ENCODE measurements at places on chromosomes 2 and 18.
A peak's percentile ranks its signal among the peaks of the same experiment; 100 is the strongest.

DNA sequence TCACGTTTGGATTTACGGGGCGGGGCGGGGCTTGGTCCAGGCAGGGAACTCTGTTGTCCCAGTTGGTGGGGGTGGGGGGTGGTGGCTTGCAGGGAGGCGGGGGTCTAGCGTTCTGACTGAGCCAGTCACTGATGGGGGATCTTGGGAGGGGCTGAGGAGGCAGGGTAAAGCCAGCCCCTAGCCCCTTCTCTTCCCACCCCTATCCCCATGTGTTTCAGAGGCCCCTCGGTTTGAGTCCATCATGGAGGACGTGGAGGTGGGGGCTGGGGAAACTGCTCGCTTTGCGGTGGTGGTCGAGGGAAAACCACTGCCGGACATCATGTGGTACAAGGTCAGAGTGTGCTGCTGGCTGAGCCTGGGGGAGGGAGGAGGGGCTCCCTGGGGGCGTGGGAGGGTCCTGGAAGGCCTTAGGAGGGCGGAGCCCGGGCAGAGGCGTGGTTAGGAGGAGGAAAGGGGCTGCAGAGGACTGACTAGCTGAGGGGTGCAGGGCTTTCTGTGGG, 22.0 kb upstream of the GMPPA start:
- no peak for DNase-seq

DNA sequence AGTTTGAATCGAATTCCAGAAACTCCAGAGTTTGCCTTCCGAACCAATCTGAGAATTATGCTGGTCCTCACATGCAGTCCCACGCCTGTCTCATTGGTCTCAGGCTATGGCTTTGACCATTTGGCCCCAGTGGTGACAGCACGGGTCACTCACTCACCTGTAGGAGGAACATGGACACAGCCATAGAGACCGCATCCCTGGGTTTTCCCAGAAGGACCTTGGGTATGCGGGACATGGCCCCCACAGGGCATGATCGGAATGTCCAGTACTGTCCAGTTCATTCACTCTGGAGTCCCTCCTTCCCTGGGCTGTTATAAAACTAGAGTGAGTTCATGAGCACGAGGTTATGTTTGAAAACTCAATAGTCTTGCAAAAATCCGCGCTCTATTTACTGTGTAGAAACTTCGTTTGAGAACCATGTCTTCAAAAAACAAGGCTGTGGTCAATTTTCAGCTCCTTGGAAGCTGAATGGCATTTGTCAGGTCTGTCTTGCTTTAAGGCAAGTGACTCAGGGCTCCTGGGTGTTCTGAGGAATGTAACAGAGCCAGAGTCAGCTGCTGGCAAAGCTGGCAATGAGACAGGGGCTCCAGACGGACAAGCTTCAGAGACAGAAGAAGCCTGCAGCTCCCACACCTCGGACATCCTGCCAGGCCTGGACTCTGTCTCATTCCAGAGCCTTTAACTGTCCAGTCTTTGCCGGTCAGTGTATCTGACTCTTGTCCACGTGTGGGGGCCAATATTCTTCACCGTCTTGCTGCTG, 86.7 kb upstream of the TMEM18 start:
- DNase-seq = no peak

DNA sequence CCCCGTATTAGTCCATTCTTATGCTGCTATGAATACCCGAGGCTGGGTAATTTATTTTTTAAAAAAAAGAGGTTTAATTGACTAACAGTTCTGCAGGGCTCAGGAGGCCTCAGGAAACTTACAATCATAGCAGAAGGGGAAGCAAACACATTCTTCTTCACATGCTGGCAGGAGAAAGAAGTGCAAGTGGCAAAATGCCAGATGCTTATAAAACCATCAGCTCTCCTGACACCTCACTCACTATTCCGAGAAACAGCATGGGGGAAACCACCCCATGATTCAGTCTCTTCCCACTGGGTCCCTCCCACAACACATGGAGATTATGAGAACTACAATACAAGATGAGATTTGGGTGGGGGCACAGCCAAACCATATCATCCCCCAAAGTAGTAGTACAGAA, 2148.5 kb upstream of the PIK3C3 start:
- peak; percentile 16 for DNase-seq

DNA sequence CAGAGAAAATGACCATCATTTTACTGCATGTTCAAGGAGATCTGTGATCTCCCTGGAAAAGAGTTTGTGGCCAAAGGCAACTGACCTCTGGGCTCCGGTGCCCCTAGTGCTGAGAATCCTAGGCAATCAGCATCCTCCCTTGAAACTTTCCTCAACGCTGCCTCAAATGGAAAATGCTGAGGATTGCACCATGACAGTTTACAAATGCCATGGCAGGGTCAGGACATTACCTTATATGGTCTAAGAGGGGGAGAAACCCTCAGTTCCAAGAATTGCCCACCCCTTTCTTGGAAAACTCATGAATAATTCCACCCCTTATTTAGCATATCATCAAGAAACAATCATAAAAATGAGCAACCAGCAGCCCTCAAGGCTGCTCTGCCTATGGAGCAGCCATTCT, 48.3 kb downstream of the ALPK2 start:
- DNase-seq = no peak

DNA sequence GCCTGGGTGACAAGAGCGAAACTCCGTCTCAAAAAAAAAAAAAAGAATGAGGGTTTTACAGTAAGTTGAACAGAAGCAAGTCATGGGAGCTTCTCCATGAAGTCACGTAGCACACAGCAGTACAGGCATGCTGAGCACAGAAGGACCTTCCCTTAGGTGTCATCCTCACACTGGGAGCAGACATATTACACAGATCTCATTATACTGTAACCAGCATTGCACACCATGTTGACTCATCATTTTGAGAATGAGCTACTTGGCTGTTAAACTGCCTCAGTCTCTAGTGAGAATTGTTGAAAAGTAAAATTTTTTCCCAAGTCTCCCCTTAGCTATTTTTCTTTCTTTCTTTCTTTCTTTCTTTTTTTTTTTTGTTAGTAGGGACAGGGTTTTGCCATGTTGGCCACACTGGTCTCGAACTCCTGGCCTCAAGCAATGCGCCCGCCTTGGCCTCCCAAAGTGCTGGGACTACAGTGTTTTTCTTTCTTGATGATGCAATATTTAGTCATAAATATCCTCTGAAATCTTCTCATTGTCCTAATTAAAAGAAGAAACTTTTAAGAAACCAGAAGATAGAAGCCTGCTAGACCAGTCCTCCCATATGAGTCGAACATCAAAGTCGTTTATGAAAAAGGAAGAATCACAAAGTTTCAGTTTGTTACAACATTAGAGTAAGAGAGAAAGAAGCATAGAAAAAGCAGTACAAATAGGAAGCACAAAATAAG, 37.9 kb upstream of the PPP1CB start:
- DNase-seq = peak; percentile 78

- no peak for DNase-seq
Measured at GRCh38 chr2:178782236-178782635, 25.0 kb downstream of the TTN start.

DNA sequence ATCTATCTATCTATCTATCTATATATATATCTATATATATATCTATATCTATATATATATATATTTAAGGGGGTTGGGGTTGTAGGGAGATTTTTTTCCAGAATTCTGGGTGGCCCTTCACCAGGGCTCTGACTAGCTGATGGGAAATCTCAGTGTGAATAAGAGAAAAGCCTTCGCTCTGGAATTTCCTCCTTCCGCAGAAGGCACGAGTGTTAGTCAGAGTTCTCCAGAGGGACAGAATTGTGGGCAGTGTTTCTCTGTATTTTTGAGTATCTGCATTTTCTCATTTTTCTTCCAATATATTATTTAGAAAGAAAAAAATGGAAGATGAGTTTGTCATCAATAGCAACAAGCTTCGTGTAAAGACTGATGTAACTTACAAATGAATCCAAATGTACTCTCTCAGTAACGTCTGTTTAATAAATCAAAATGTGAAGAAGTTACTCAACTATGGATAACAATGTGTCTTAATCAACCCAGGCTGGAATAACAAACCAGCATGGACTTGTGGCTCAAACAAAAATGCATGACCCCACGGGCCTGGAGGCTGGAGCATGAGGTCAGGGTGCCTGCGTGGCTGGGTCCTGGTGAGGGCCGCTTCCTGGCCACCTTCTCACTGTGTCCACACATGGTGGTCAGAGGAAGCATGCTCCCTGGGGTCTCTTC, 10.6 kb upstream of the SNTG2 start:
- DNase-seq = no peak

GRCh38 chr2:240568678-240569522, 616 bp downstream of the RNPEPL1 start:
- DNase-seq = peak; percentile 53

GRCh38 chr18:68017385-68017784, 500.9 kb upstream of the DSEL start:
- no peak for DNase-seq

DNA sequence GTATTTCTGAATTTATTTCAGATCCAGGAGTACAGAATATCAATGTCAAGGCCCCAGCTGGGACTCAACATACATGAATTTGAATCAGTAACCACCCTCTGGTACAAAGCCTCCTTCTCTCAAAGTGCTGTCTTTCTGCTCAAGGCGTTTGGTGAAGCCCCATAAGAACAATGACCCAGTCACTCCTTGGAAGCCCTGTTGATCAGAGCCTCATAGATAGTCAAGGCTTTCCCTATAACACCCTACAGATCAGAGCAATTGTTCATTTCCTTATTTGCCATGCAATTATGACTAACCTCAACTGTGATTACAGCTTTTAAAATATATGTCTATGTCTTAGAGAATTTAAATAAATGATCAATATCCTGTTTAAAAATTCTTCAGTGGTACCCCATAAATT, 159.1 kb upstream of the CREB1 start:
- DNase-seq = no peak

DNA sequence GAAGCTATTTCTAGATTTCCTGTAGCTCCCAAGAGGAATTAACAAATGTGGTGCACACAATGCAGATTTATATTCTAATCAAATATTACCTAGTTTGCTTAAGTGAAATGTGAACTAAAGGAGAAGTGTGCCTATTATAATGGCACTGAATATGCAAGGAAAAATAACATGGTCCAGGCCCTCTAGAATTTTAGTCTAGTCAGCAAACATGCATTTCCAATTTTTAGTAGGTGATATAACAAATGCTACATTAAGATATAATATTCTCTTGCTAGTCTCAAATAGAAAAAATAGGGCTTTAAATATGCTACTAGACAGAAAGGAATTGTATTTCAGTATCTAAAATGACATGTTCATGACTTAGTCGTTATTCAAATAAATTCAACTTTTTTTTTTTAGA, 689.5 kb downstream of the TMEM182 start:
- no peak for DNase-seq

- no peak for DNase-seq
Measured at GRCh38 chr18:27954226-27954625, 222.7 kb downstream of the CDH2 start.

DNA sequence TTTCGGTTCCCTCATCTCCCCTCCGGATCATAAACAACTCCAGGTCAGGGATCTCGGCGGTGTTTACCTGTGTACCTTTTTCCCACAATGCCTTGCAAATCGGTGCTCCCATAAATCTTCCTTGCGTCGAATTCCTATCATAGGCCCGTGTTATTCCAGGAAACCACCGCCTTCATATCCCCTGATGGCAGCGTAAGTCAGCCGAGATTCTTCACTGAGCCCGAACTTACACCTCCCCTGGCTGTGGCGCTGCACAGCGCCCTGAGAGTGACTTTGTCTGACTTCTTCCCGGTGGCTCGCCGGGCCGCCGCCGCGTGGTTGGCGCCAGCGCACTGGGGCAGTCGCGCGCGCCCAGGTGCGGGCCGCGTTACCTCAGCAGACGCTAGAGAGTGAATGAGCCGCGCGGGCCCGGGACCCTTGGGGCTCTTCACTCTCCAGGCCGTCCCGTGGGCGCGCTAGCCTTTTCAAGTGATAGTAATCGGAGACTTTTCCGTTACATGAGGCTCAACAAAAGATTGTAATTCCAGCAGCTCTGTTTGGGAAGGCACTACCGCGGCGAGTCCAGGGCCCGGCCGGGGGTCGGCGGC, 101.6 kb downstream of the SPTBN1 start:
- no peak for DNase-seq

DNA sequence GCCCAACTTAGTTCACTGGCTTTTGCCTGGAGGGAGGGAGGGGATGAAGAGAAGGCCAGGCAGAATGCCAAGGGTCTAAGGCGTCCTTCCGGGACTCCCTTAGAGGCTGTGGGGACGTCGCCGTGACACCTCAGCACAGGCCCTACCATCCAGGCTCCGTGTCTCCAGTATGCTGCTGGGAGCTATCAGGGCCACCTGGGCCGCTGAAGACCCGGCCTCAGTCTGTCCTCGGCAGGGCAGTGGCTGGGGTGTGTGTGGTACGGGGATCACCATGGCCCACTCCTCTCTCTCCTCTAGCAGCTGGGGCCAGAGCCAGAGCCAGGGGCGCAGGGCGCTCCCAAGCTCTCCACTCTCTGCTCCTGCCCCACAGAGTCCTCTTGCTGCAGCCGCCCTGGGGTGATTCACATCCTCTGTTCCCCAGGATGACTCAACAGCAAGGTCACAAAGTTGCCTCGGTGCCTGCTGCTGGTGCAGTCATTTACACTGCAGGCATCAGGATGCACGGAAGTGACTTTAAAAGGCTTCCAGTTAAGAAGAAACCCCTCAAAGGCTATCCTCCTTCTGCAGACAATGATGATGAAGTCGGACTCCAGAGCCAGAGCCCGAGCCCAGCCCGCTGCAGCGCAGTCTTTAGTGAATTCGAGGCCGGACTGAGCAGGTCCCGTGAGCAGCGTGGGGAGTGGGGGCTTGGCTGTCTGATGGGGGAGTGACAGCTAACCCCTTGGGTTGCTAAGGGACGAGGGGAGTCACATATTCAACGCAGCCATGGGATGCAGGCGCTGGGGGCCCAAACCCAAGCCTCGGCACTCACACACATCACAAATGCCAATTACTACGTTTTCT, 31.9 kb downstream of the SNORC start:
- peak; percentile 79 for DNase-seq

GRCh38 chr18:37392648-37393047, 172.9 kb downstream of the CELF4 start:
- no peak for DNase-seq

- DNase-seq = peak; percentile 18
Measured at GRCh38 chr2:230762317-230762896, 49.8 kb downstream of the CAB39 start.

DNA sequence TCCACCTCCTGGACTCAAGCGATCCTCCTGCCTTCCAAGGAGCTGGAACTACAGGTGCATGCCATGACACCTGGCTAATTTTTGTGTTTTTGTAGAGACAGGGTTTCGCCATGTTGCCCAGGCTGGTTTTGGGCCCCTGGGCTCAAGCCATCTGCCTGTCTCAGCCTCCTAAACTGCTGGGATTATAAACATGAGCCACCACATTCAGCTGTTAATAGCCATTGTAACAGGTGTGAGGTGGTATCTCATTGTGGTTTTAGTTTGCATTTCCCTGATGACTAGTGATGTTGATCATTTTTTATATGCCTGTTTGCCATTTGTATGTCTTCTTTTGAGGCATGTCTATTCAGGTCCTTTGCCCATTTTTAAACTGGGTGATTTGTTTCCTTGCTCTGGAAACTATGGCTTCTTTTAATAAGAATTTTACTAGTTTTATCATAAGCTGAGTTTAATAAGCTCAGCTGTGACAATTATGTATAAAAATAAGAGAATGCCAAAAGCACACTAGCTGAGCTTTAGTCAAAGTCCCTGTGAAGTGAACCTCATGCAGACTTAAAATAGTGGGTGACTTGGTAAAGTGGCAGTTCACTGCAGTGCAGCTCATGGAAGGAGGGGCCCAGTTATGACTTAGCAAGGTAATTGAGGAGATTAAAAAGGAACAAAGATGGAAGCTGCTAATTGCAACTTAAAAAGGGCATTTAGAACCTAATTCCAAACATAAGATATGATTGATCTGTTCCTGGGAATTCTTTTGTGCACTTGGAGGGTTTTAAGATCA, 465.1 kb downstream of the TGIF1 start:
- DNase-seq = no peak
